RWPE2 (cell line): ENCODE measurements at places on chromosomes 5 and 9.

DNA sequence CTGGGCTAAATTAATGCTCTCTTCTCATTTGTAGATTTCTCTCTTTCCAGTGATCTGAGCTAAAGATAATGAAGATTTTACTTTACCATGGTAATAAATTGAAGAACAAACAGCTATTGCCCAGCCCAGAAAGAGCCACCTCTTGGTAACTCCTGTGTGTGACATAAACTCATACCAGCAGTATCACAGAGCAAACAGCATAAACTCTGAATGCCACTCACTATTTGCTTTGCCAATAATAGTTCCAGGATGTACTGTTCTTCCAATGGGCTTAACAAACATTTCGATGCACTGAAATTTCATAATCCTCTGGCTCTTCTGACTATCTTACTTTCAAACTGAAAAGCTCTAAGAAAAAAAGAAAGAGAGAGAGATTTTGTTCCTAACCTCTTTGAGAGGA is 69.8 kb upstream of the RASEF start:
- DNase-seq, result no peak

- no peak for DNase-seq
Measured at GRCh38 chr9:136722969-136723356, 10.6 kb downstream of the DIPK1B start.

DNA sequence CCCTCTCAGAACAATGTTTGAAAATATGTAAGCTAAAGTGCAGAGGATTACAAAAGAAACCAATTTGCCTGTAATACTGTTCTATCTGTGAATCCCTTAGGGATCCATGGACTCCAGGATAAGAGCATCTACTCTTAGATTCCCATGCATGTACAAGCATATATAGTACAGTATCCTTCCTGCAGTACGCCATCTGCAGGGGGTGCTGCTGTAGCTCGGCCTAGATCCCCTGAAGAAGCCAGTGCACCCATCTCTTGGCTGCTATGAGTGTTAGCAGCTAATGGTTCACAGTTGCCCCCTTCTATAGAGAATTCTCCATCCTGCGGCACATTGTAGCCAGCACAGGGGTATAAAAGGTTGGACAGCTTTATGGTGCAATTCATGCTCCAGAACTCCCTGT is 61.8 kb upstream of the SLC30A5 start:
- no peak for DNase-seq

DNA sequence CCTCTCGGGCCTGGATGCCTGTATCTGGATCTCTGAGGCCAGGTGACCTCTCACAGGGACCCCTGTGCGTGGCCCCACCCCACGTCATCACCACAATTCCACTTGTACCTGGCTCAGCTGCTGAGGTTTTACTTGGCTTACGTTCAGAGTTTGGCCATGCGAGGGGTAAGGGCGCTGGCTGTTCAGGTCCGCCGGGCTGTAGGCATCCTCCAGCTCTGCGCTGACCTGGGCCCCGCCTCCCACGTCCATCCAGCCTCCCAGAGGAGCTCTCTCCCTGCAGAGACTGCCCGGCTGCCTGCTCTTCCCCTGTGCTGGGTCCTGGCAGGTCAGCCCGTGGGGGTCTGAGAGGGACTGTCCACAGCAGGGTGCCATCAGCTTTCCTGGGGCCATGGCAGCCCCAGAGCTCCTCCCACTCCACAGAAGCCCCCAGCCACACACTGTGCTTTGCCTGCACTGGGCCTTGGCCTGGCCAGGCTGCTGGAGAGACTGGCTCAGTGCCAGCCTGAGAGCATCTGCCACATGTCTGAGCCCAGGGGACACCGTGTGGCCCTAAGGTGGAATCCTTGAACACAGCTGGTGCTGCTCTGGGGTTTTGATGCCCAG is 43.6 kb downstream of the SLC6A3 start:
- no peak for DNase-seq

DNA sequence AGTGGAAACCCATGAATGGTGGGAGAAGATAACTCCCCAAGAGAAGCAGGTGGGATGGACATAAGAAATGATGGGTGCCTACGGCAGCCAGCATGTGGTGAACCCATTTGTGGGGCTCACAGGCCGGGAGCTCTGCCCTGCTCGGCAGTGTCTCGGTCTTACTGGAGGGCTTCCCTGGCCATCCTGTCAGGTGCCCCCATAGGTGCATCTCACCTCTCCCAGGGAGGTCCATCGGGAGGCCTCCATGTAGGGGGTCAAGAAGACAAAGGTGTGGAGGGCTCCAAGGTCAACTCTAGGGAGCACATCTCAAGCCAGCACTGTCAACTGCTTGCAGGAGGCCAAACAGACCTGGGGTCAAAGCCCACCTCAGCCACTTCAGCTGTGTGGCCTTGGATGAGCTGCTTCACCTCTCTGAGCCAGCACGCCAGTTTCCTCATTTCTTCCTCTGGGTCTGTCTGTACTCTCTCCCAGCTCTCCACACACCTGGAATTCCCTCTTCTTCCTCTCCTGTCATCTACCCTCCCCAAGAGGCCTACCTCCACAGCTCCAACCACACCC is 10.5 kb upstream of the ADGRD2 start:
- no peak for DNase-seq

DNA sequence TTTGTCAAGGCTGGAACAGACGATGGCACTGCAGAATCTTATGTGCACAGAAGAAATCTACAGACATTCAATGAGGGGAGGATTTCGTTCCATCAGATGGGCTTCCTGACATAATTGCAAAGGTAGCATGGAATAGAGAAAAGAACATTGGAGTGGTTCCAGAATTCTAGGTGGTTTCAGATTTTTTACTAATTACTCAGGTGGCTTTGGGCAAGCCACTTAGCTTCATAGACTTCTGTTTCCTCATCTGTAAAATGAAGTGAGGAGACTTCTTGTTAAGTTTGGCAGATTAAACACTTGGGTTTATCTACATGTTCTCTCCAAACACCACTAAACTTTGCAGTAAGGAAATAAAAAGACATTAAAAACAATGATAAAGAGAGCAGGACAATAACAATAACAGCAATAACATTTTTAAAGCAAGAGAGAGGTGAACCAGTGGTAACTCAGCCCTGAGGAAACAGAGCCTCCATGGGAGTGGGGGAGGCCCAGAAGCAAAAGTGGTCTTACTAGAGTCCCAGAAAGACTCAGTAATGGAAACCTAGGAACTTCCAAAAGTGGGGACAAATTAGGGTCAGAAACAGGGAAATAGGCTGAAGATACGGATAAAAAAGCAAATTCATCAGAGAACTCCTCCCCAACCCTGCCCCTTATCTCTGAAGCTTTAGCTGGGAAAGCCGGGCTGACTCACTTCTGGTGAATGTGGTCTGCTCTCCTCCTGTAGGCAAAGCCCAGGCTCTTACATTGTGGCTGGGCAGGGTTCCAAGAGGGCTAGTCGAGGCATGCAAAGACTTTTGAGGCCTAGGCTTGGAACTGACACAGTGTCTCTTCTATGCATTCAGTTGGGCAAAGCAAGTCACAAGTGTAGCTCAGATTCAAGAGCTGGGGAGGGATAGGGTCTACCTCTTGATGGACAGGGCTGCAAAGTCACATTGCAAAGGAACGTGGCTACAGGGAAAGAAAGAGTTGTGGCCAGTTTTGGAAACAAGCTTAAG is 11.8 kb upstream of the ACTBL2 start:
- DNase-seq, result peak; percentile 100

DNA sequence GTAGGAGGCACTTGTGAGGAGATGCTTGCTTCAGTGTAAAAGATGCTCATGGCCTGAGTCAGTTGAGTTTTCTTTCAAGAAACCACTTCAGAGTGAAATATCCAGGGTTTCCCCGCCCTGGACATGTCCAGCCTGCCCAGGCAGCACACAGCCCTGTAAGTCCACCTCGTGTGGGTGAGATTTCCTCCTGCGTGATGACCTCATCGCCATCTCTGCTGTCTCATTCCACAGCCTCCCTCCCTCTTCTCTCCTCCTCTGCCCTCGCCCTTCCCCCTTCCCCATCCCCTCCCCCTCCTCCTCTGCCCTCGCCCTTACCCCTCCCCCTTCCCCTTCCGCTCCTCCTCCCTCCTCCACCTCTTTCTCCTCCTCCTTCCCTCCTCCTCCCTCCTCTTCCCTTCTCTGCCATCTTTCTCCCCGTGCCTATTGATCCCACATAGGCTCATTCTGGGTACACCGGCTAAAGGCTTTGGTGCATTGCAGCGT is 34.0 kb upstream of the NCS1 start:
- DNase-seq, result peak; percentile 84

GRCh38 chr5:39702928-39703327 is 278.1 kb upstream of the DAB2 start:
- no peak for DNase-seq

GRCh38 chr9:131723632-131724031 is 16.2 kb downstream of the RAPGEF1 start:
- DNase-seq, result no peak

GRCh38 chr5:132008163-132008473 is 3.3 kb downstream of the ACSL6 start:
- peak; percentile 34 for DNase-seq

DNA sequence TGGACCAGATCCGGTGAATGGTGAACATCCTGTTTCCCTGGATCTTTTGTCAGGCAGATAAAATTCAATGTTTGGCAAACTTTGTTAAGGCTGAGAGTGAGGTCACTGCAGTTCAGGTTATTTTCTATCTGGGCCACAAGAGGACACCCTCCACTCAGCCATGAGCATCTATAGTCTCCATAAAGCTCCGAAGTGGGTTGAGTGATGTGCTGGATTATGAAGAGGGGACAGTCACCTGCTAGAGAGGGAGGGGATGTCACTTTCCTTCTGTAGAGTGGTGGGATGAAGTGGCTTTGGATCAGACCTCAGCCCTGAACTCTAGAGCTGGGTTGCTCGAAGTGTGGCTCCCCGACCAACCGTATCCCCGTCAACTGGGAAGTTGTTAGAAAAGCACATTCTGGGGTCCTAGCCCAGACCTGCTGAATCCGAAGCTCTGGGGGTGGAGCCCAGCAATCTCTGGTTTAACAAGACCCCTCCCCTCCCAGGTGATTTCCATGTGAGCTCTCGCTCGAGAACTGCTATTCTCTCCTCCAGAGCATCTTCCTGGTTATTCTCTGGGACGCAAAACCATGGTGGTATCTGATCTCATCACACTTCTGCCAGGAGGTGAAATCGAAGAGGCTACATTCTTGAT is 31.8 kb upstream of the FGF1 start:
- DNase-seq, result no peak

GRCh38 chr9:371349-371748 is 156.7 kb downstream of the DOCK8 start:
- DNase-seq, result no peak

DNA sequence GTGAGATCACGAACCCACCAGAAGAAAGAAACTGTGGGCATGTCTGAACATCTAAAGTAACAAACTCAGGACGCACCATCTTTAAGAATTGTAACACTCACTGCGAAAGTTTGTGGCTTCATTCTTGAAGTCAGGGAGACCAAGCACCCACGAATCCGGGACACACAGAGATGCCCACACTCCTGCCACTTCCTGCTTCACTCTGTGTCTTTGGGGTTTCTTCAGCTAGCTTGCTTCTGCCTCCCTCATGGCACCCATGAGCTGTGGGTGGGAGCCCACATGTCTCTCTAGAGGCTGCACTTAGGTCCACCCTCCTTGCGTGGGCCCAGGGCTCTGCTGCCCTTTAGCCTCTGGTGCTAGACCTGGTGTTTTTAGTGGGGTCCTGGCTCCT is 61.2 kb upstream of the CNOT6 start:
- DNase-seq, result no peak

DNA sequence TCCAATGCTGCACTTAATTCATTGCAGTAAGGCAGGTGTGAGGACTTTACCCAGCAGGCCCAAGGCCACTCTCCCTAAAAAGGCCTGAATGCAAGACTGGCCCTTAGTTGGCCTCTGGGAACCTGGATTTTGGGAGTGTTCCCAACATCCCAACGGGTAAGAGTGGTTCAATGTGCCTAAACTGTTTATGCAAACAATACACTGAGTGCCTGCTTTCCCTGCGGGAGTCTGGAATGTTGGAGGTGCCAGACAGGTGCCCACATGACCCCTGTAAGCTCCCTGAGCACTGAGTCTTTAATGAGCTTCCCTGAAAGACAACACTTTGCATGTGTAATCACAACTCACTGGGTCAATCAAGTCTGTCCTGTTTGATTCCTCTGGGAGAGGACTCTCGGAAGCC is 37.4 kb downstream of the NSUN2 start:
- no peak for DNase-seq

- DNase-seq, result no peak
Measured at GRCh38 chr5:27748847-27749246, 710.5 kb upstream of the CDH9 start.

- DNase-seq, result no peak
Measured at GRCh38 chr5:16763211-16763610, 146.4 kb upstream of the RETREG1 start.

DNA sequence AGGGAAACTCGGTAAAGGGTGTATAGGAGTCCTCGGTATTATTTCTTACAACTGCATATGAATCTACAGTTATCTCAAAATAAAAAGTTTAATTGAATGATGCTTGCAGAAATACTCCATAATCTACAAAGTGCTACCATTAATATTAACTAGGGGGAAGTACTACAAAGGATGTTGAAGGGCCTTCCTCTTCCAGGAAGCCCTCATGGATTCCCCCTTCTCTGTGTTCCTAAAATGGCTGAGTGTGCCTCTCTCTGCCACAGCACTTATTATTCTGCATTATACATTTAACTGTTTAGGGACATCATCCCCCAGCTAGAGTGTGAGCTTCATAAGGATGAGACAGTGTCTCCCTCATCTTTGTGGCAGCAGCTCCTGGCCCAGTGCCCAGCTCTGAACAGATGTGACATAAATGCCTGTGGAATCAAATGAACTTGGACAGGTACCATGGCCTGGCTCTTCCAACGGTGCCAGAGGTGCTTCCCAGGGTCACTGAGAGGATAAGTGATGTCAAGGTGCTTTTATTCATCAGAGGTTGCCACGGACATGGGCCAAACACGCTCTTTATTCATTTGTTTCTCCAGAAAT is 99.5 kb downstream of the PAX5 start:
- DNase-seq, result no peak

GRCh38 chr5:17255471-17256021 is 38.1 kb downstream of the BASP1 start:
- DNase-seq, result no peak

DNA sequence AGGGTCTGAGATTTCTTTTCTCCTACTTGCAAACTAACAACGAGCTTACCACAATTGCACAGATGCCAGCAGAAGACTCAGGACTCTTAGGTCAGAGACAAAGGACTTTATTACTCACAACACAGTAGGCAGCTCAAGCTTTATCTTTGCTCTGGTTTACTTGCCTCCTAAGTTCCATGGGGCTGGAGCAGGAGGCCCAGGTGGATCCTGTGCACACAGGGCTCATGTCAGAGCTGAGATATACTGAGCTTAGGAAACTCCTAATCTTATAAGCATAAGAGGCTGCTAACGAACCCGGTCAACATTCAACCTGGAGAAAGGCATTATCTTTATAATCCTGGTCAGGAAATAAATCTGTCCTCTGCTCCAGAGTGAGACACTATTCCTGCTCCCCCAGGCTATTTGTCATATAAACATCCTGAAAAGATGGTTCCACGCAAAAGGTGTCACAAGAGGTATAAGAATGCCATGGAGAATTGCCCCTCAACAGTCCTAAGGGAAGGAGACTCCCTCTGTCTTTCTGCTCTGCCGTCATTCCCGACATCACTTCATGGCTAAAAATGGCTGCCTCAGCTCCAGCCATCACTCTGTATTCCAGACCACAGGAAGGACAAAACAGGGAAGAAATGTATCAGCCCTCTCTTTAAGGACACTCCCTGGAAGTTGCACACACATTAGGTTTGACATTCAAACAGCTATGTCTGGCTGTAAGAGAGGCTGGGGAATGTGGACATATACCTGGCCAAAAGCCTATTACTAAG is 16.2 kb downstream of the DUSP1 start:
- no peak for DNase-seq
